ENCODE measurements at places on chromosomes 2 and 18. TPM values are rescaled to one million over a fixed set of nuclear protein-coding genes. Genes with fewer than 3 reads are reported as not detected.
A peak's percentile ranks its signal among the peaks of the same experiment; 100 is the strongest.

TCF7L1 gene
- total RNA-seq, result 30.4 TPM

DNA sequence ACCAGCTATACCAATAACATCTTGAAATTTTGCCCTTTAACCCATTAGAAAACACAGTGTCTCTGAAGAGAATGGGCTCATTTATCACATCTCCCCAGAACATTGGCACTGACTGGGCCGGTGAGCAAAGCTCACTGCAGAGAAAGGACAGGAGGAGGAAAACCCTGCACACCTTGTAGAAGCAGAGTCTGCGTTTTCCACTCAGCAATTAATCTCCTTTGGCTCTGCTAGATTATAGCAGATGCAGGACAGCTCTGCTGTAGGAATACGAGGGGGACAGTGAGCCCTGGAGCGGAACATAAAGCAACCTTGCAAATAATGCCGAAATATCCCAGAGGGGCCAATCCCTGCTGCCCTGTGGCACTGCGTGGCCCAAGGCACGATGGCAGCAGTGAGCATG lies 113.9 kb downstream of the TSN start:
- DNase-seq, result no peak

DNA sequence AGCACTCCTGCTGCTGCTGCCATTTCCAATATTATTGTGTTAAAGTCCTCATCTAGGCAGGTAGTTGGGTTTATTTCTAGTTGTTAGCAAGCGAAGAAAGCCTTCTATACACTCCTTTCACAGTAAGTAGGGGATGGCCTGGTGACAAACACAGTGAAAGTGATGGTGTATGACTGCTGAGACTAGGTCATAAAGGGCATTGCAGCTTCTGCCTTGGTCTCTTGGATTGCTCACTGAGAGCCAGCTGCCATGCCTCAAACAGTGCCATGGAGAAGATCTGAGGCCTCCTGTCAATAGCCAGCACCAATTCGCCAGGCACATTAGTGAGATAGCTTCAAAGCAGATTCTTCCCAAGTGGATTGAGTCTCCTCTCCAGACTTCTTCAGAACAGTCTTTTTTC lies 27.6 kb upstream of the MSTN start:
- no peak for DNase-seq

GRCh38 chr2:235497096-235497495 lies 3.3 kb downstream of the AGAP1 start:
- no peak for DNase-seq

DNA sequence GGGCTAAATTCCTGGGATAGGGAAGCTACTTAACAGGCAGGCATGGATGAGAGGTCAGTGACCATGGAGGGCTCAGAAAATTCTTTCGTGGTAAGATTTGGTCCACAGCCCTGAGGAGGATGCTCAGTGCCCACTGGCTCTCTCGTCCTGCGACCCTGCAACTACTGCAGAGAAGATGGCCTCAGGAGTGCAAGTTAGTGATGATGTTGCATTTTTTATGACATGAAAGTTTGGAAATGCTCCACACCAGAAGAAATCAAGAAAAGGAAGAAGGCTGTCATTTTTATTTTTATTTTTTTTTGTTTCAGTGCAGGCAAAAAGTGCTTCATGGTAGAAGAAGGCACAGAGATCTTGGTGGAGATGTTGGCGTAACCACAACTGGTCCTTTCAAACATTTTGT lies 238.6 kb upstream of the PARD3B start:
- DNase-seq, result no peak

- no peak for DNase-seq
Observed at GRCh38 chr2:240237609-240238174, 97.2 kb upstream of the OTOS start.

DNA sequence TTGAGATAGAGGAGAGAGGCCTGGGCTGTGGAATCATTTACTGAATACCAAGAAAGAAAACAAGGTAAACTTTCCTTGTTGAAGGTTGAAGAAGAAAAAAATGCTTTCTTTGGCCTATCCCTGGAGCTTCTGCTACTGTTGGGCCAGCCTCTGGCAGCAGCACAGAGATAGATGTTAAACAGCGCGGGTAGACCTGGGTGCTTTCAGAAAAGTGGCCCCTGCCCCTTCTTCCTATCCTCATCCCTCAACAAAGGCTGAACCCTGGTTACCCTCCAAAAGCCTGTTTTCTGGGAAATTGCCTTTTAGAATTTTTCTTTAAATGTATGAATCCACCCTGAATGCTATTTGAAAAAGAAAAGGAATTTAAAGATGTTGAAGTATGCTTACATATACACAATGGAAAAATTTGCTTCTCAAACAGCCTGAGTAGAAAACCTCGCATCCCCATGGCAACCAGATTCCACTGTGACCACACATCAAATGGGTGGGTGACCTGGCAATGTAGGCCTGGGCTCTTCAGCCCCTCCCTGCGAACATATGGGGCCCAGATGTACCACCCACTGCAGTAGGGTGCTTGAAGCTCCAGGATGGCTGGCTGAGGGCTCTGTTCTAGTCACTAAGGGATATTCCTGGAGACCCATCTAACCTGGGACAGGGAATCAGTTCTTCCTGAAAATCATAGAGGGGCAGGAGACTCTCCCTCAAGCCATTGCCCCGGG lies 23.4 kb upstream of the CHRNA1 start:
- no peak for DNase-seq

- no peak for DNase-seq
Observed at GRCh38 chr18:13465476-13465875, 246.9 kb downstream of the LDLRAD4 start.

DNA sequence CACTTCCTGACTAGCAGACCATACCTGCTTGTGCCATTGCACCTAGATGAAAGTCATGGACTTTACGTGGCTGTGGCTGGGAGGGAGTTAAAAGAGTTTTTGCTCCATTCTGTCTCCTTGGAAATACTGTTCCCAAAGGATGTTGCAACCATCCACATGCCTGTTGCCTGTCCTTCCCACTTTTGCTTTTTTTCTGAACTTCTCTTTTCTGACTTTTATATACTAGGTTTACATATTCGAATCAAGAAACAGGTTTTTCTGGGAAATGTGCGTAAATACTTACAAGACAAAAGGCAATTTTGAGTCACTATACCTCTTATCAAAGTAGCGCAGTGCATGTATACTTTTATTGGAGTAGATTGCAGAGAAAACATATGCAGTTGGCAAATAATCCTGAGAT lies 244.8 kb downstream of the PRKCE start:
- no peak for DNase-seq

DNA sequence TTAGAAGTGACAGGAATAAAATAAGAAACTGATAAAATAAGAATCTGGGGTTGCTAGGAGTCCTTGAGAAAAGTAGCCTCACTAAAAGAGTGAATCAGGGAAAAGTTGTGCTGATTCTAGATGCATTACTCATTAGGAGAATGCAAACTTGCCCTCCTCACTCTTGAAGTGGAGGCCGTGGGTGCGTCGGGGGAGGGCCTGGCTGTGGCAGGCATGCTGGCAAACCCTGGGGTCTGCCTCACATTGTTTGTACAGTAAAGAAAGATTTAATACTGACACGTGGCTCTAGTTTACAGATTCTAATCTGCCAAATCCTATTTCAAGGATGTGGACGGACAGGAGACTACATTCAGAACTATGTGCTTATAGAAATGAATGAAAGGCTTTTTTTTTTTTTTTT lies 41.9 kb downstream of the TANC1 start:
- no peak for DNase-seq

DNA sequence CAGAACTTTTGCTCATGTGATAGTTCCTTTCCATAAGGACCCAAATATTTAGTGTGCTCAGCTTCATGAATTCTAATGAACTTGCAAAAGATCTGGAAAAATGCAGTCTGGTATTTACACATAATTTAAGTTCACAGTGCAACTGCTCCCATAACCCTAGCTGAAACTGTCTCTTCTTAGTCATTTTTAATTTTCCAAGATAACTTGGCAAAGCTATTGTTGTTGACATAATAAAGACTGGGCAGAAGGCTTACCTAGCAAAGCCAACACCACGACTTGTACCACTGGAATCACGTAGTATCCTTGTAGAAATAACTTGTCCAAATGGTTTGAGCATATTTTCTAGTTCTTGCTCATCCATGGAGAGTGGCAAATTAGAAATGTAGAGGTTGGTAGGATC lies 103.0 kb upstream of the ITGB6 start:
- DNase-seq, result no peak

GRCh38 chr18:5444269-5444668 lies 99.5 kb downstream of the EPB41L3 start:
- DNase-seq, result no peak

DNA sequence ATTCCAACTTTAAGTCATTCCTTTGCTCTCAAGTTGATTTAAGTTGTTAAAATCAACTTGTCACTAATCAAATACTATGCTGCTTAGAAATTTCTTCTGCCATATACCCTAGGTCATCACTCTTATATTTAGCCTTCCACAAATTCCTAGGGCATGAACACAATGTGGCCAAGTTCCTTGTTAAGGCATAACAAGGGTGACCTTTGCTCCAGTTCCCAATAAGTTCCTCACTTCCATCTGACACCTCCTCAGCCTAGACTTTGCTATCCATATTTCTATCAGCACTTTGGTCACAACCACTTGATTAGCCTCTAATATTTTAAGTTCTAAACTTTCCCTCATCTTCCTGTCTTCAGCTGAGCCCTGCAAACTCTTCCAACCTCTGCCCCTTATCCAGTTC lies 9.9 kb upstream of the TMEM37 start:
- no peak for DNase-seq

IL1RL2 gene
- not detected for total RNA-seq

EML6 gene
- 6.3 TPM for total RNA-seq

MYCN gene
- total RNA-seq, result not detected

DNA sequence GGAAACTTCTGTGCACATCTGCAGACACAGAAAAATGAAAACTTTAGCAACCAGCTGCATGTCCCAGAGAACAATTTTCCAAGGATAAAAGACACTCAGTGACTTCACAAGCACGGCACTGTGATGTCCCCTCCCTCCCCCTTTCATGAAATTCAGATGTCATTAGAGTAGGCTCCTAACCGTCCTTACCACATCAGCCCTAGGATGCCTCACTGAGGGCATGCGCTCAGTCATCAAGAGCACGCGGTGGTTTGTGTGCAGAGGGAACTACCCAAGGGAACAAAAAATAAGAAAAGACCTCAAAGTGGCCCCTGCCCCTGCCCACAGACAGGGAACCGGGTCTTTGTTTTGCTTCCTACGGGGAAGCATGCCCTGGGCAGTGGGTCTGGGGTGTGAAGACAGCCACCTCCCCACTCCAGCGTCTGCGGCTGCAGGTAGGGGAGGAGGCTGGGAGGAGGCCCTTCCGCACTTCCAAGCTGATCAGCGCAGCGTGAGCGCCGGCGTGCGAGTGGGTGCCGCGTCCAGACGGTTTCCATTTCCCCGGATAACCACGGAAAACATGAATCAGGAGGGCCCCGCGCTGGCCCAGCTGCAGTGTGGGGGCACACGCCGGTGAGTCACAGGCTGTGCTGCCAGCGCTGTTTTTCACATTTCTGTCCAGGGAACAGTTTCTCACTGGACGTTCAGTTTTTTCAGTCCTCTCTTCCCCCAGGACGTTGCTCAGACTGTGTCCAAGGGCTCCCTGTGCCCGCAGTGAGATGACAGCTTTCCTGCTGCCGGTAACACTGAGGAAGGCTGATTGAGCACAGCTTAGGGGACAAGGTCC lies 70.6 kb downstream of the COPS8 start:
- no peak for DNase-seq

DNA sequence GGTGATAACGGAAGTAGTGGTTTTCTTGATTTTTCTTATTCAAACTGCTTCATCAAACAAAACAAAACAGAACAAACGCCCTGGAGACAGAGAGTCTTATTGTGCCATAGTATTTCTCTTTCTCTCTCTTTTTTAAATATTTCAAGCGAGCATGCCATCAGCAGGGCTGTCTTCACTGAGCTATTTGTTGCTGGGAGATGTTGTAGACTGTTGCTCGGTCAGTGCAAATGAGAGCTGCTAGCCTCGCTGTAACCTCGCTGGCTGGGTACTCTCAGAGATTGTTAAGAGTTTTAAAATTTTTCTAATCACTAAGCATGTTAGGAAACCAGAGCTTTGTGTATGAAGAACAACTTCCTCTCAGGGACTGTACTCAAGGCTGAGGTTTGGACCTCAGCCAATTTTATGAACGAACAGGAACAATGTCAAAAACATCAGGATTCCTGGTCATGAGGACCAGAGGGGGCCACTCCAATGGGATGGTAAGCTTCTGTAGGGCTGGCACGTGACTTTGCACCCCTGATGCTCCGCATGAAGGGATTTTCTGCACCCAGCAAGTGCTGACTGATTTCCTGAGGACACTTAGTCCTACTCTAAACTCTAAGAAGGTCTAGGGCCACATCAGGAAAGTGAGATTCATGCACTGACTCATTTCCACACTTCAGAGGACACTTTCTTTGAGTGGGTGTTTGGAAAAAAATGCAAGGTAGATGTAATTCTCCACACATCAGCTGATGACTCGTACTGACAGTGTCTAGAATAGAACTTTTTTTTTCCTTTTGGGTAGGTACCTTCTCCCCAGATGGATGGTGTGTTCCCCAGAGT lies 59.8 kb upstream of the IL1R1 start:
- DNase-seq, result no peak

GRCh38 chr18:48410095-48410920 lies 1.1 kb upstream of the ZBTB7C start:
- DNase-seq, result no peak

- no peak for DNase-seq
Observed at GRCh38 chr2:204315236-204315662, 230.0 kb upstream of the PARD3B start.

DNA sequence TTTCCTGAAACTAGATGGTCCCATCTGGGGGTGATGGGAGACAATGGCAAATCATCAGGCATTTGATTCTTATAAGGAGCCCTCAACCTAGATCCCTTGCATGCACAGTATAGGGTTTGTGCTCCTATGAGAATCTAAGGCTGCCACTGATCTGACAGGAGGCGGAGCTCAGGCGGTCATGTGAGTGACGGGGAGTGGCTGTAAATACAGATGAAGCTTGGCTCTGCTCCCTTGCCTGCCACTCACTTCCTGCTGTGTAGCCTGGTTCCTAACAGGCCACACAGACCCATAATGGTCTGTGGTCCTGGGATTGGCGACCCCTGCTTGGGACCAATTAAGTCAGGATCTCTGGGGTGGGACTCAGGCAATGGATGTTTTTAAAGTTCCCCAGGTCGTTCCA lies 293.4 kb downstream of the ZNF521 start:
- DNase-seq, result no peak

GRCh38 chr18:65753520-65753919 lies 2.7 kb downstream of the CDH7 start:
- peak; percentile 18 for DNase-seq

- DNase-seq, result no peak
Observed at GRCh38 chr2:188495969-188496431, 204.3 kb downstream of the GULP1 start.

CNTNAP5 gene
- not detected for total RNA-seq

ADI1 gene
- total RNA-seq, result 42.9 TPM

DNA sequence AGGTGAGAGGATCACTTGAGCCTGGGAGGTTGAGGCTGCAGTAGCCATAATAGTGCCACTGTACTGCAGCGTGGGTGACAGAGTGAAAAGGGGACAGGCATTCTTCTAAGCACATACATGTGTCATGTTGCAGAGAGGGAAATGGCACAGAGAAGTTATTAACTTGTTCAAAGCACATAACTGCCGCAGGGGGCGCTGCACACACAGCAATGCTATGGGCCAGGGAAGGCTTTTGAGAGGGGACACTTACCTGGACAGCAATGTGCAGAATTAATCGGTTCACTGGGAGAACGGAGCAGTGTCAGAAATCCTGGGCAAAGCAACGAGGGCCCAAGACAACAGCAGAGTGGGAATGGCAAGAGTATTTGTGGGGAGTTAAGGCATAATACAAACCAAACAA lies 2.4 kb downstream of the SCYGR8 start:
- no peak for DNase-seq

Measured in Panc1 (cell line).